Stimulated activated naive B cell treated with anti-CD40 and anti-IgM and Interleukin-4, amounts not matched to agents 10 μg/mL and 1 μg/mL and 100 μg/mL, for 72 hours (primary cell): ENCODE measurements at places on chromosomes 13 and 19.

- DNase-seq = no peak
These were observed 163.7 kb downstream of the SHISA2 start for GRCh38 chr13:25887962-25888655.

GRCh38 chr19:18671303-18672043, 12.0 kb upstream of the CRTC1 start:
- DNase-seq = no peak

DNA sequence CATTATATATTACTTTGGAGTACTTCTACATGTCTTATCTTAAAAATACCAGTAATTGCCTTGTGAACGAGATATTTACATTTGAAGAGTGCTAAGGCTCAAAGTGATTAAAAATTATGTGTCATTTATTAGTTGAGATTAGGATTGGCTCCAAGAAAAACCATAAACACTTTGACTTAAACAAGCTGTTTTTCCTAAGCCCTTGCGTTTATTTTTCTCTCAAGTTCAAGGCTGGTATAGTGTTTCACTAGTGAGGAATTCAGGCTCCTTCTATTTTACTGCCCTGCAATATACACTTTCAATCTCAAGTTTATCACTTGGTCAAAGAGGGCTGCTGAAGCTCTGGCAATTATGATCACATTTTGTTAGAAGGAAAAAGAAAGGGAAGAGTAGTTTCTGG, 49.9 kb downstream of the UFM1 start:
- DNase-seq = no peak

DNA sequence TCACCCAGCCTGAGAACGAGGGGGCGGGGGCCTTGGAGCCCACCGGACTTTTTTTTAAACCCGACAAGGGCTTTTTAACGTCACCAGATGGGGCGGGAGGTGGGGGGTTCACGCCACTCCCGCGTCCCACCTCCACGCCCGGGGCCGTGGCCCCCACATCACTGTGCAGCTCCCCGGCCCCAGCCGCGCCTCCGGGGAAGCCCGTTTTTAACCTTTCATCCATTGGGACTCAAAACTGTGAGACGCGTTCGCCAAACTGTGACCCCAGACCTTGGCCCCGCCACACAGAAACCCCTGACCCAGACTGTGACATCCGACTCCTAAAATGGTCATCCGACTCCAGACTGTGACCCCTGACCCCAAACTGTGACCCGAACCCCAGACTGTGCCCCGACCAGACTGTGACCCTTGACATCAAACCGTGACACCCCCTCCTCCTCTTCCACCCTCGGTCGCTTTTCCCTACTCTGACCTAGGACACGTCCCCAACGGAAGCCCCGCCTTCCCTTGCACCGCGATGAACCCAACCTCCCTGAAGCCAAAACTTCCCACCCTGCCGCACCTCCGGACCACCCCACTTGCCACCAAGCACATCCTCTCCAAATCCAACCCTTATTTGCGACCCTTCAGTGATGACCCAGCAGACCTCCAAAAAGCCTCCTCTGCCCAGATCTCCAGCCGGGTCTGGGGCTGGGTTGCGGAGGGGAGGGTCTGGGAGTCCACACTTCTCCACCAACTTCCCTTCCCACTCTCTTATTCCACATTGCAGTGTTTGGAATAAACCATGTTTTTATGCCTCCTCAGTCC, 1.5 kb upstream of the GRWD1 start:
- no peak for DNase-seq

DNA sequence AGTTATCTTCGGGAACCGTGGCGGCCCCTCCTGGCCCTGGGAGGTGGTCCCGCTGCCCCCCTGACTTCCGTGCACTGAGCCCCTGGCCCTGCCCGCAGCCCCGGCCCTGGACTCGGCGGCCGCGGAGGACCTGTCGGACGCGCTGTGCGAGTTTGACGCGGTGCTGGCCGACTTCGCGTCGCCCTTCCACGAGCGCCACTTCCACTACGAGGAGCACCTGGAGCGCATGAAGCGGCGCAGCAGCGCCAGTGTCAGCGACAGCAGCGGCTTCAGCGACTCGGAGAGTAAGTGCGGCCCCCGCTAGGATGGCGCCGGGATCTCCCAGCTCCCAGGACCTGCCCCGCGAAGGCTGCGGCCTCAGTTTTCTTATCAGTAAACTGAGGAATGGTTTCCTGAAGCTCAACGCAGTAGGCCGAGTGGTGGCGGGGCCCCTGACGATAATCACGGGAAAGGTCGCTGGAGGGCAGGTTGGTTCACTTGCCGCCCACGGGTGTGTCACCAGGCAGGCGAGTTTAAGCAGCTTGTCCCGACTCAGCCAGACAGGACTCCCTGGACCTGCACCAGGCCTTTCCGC, 924 bp downstream of the RGCC start:
- no peak for DNase-seq

GRCh38 chr13:40480012-40480914, 186.2 kb downstream of the FOXO1 start:
- DNase-seq = peak; percentile 27

DNA sequence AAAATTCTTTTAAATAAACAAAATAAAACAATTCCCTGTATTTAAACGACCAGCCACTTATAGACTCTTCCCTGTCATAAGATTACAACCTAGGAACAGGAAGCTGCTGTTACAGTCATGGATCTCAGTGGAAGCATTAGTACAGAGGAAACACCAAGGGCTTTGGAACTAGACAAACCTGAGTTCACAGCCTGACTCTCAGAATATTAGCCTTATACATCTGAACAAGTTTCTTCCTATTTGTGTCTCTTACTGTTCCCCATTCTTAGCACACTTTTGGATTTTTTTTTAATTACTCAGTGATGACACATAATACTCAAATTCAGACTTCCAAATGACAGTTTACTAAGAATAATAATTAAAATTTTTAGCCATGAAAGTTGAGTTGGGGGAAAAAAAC, 46.1 kb downstream of the ZDHHC20 start:
- no peak for DNase-seq
